ENCODE measurements at places on chromosomes 7 and 10.

DNA sequence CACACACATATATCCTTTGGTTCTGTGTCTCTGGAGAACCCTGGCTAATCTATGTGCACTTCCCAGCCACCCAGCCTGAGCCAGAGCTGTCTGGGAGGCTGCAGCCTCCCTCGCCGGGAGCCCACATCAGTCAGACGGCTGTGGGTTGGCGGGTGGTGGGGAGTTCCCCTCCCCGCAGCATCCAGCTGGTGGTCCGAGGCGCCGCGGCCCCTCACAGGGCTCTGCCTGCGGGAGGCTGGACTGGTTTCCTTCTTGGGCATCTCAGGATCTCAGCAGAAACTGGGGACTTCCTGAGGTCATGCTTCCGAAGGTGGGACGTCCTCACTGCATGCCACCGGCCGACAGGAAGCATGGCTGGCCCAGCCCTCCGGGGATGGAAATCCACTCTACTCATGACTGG, 22.0 kb upstream of the PSMG3 start:
- no peak for DNase-seq

DNA sequence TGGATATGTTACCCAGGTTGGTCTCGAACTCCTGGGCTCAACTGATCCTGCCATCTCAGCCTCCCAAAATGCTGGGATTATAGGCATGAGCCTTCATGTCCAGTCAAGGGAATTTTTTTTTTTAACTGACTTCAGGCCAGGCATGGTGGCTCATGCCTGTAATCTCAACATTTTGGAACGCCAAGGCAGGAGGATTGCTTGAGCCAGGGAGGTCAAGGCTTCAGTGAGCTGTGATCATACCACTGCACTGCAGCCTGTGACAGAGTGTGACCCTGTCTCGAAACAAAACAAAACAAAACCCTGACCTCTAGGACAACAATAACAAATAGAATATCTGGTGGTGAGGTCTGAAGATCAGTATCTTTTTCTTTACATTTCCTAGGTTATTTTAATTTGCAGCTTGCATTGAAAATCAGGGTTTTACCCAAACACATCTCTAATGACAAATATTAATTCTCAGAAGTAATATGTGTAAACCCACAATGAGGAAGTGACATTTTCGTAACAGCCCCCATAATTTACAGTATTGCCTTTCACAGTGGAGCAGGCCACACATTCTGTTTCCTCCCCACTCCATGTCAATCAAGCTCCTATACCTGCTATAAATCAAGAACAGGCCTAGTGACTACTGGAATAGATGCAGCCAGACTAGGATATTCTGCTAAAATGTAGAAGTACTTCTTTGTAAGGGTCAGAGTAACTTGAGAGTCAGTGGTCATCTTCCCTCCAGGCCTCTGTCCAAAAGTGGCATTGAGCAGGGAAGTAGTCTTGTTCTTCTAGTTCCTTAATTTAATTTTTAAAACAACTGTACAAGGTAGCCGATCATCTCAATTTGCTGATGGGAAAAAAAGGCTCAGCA, 43.3 kb upstream of the ECHDC3 start:
- DNase-seq, result no peak

DNA sequence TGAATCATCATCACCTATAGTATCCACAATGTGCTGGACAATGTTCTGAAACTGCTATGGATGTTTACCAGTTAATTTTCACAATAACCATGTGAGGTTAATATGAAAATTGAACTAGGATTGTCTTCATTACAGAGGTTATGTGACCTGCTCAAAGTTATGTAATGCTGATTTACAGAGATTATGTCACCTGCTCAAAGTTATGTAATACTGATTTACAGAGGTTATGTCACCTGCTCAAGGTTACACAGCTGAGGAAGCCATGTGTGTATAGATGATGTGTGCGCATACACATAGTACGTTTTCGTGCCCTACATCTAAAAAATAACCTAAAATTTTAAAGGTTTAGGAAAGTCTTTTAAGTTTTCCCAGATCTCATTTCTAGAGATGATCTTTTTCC, 298.0 kb downstream of the CDK14 start:
- no peak for DNase-seq

GRCh38 chr7:70805360-70805759, 326.6 kb upstream of the GALNT17 start:
- no peak for DNase-seq

DNA sequence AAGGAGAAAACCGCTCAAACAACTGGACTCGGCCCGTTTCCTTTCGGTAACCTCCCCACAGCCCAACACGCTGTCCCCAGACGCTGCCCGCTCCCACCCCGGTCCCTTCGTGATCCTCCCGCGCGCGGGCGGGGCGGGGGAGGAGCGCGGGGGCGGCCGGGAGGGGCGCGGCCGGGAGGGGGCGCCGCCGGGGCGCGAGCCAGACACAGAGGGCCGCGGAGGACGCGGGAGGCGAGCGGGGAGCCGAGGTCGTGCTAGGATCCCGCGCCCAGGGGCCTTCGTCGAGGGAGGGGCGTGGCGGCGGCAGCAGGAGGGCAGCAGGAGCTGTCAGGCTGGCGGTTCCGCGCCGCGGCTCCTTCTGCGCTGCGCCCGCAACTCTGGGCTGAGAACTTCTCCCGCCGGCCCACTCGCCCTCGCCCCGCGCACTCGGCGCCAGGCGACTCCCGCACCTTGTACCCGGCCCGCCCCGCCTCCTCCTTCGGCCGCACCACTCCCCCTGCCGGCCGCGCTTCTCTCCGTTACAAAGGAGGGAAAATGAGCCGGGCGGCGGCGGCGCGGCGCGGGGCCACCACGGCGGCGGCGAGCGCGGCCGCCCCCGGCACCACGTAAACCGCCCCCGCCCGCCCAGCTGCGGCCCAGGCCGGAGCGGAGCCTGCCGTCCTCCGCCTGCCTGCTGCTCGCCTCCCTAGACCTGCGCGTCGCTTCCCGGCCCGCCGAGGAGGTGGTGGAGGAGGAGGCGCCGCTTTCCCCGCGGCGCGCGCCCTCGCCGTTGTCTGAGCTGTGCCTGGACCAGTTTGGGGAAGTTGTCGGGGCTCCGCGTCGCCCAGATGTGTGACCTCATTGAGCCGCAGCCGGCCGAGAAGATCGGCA, at the start of gene CDK14:
TSS of gene CDK14 (plus strand) at position 521 of the 870 bp plus-strand sequence. CDS start at position 828, 307 bp downstream.
- peak; percentile 85 for DNase-seq

DNA sequence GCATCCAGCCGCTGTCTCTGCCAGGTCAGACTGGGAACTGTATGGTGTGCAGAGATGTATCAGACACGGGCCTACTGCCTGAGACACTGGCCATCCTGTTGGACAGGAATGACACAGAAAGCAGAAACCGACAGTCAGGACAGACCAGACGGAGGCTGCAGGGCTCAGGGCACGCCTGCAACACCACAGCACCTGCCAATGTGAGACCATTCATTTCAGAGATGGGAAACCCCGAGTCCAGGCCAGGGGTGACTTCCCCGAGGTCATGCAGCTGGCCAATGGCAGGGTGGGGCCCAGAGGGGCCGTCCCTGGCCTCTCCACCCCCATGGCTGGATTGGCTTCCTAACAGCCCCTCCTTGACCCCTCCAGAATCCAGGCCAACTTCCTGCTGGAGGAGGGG, 34.7 kb downstream of the GRID1 start:
- DNase-seq, result no peak

DNA sequence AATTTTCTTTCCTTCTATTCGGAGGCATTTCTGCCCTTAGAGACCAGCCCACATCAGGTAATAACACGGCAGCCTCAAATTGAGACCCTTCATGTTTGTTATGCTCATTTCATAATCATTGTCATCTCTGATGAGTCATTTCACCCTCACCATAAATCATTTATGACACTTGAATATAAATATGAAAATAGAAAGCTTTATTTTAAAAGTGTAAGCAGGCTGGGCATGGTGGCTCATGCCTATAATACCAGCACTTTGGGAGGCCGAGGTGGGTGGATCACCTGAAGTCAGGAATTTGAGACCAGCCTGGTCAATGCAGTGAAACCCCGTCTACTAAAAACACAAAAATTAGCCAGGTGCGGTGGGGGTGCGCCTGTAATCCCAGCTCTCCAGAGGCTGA, 57.4 kb upstream of the EGFR start:
- no peak for DNase-seq

DNA sequence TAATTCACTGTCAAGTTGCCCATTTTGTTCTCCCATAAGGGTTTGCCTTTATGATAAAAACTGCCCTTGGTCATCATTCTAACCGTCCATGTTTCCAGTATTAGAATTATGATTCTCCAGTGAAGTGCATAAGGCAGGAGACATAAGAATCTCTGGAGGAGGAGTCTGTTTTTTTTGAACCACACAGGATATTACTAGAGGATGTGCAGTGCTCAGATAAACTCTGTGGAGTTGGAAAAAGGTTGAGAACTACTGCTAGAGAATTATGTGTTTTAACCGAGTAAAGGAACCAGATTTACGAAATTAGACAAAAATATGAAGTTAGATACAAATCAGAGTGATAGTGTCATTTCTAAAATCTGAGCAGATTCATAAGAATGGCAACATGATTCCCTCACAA, 40.5 kb downstream of the MDFIC start:
- no peak for DNase-seq

DNA sequence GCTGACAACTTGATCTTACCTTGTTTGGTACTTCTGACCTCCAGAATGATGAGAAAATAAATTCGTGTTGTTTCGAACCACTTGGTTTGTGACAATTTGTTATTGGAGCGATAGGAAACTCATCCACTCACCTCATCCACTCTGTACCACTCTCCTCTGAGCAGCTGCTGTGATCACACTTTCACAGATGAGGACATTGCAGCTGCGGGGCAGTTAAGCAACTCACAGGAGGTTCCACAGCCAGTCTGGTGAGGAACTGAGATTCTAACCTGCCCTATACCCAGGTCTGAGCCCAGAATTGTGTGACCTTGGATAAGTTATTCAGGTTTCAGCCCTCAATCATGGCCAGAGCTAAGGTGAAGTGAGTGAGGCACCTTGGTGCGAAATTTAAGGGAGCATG, 35.2 kb downstream of the BTBD16 start:
- no peak for DNase-seq

GRCh38 chr7:3168869-3169268, 125.2 kb upstream of the CARD11 start:
- no peak for DNase-seq

DNA sequence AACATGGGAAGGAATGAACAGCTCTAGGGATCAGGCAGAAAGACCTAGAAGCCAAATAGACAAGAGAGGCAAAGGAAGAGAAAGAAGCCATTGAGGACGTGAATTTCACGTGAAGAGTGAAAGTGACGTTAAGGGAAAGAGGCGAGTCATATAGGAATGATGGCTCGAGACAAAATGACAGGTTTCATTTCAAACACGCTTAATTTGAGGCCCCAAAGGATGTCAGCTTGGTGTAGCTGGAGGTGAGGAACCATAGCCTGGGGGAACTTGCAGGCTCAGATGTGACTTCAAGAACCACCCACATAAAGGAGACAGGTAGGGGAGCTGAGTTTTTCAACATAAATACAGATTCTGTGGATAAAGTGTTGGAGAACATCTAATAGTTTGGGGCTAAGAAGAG, 84.3 kb upstream of the ATP6V0A4 start:
- no peak for DNase-seq

- DNase-seq, result no peak
These were observed 1.6 kb upstream of the ZNF239 start for GRCh38 chr10:43576062-43576461.

- no peak for DNase-seq
These were observed 235.2 kb downstream of the TCERG1L start for GRCh38 chr10:131076356-131076755.

DNA sequence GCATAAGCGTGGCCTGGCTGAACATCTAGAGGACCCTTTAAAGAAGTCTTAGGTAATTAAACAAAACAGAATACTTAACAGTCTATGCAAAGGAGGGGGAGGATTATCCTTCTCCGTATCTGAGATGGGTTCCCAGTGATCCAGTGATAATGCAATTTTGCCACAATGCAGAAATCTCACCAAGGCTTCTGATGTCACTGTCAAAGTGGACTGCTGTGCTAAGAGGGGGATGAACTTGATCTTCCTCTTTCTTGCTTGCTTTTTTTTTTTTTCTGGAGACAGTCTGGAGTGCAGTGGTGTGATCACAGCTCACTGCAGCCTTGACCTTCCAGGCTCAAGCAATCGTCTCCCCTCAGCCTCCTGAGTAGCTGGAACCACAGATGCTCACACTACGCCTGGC, 30.8 kb downstream of the GATA3 start:
- no peak for DNase-seq

Data from right hindlimb (tissue), 1 donor.